ENCODE measurements at places on chromosomes 12 and 14.

- DNase-seq = no peak
Observed at GRCh38 chr12:109723311-109723881, 9.8 kb downstream of the FAM222A start.

DNA sequence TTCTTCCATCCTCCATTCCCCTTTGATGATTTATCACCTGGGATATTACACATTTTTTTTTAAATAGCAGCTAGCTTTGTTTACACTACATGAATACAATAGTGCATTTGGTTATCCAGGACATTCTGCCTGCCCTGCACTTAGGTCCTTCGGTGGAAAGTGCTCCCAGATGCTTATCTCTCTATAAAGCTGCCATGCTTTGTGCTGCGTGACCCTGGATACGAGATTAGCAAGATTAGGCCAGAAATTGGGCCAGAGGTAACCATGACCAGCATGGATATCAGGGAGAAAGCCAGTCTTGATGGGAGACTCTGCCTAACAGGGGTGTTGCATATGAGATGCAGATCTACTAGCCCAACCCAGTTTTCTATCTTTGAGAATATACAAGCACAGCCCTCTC, 12.1 kb upstream of the KRT83 start:
- no peak for DNase-seq

GRCh38 chr12:55935738-55936151, 4.8 kb downstream of the DGKA start:
- no peak for DNase-seq

DNA sequence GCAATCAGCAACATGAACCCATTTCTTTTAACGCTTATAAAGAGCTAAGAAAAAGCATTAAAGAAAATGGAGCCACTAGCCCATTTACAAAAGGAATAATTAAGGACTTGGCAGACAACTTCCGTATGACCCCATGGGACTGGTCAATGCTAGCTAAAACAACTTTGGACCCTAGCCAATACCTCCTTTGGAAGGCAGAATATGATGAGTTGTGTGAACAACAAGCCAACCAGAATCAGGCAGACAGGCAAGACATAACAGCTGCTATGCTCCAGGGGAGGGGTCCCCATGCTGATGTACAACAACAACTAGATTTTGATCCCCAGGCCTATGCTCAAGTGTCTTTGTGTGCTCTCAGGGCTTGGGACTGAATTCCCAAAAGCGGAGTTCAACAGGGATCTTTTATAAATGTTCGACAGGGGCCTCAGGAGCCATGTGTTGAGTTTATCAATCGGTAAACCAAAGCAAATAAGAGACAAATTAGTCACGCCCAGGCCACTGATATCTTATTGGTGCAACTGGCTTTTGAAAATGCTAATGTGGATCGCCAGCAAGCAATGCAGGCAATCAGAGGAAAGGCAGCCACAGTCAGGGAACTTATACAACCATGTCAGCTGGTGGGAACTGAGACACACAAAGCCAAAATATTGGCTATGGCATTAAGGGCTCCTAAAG, 254.4 kb upstream of the DIO2 start:
- DNase-seq = no peak

DNA sequence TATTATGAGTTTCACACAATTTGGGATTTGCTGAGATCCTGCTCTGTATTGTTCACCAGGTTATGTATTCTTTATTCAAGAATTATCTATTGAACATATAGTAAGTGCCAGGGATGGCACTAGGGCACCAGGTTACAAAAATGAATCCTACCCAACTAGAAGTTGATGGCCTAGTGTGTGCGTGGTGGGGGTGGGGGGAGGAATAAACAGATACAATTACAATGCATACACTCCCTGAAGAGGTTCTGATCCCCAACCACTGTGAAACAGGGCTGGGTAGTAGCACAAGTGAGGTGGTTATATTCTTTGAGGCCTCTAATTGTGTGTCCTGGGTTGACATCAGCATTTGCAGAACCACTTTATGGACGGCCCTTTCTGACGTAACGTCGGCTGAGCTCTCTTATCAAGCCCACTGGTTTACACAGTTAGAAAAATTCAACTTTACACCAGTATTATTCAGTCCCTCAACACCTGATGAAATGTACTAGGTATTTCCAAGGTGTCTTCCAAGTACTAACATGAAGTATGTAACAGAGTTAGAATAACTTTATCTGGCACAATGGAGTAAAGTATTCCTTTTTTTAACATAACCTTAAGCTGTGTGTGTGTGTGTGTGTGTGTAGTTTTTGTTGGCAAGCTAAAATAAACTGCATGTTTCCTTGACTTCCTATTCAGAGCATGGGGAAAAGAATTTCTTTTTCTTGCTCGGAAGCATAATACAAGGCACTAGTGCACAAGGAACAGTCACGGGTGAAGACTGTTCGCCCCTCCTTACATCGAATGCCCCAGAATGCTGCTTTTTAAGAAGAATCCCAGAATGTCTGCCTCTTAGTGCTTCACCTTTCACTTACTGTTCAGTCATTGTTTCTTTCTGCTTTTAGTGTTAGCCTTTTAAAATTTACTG, 8.1 kb upstream of the GLRX5 start:
- DNase-seq = no peak

DNA sequence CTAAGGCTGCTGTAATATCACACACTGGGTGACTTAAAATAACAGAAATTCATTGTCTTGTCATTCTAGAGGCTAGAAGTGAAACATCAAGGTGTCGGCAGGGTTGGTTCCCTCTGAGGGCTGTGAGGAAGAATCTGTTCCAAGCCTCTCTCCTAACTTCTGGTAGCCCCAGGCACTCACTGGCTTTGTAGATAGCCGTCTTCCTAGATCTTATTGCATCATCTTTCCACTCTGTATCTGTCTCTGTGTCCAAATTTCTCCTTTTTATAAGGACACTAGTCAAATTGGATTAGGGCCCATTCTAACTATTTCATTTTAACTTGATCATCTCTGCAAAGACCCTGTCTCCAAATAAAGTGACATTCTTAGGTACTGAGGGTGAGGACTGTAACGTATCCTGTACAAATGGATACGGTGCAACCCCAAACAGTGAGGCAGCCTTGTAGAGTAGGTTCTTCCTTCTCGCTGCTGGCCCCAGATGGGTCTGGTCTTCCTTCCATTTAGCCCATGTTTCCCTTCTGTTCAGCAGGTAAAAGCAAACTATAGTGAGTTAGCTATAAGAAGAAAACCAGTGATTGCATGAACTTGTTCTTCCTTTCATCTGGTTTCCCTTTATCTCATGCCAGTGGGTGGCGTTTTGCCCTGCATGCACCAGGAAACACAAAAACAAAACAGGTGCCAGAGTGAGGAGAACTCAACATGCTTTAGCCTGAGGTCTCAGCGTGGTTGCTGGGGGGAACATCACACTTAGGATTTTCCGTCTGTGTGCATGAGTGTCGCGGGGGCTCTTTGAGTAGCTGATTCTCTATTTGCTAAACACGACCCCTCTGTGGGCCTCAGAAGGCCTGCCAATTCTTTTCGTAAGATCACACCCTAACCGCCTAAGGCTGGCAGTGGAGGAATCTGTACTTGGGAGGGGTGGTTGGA, 19.5 kb downstream of the TTC9 start:
- DNase-seq = no peak

DNA sequence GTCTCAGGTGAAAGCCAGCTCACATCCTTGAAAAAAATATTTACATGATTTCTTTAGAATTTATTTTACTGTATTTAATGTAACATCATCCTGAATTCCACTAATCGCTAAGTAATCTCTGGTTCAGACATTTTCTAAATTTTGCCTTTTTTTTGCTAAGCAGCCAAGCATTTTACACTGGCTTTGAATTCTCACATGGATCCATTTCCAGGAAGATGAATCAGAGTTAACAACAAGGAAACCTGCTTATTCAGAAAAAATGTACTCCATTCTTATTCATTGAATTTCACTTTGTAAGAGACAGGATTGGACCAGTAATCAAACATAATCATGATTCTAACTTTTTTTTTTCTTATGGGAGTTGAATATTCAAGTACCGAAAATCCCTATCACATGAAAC, 1785.1 kb upstream of the FLRT2 start:
- DNase-seq = no peak

DNA sequence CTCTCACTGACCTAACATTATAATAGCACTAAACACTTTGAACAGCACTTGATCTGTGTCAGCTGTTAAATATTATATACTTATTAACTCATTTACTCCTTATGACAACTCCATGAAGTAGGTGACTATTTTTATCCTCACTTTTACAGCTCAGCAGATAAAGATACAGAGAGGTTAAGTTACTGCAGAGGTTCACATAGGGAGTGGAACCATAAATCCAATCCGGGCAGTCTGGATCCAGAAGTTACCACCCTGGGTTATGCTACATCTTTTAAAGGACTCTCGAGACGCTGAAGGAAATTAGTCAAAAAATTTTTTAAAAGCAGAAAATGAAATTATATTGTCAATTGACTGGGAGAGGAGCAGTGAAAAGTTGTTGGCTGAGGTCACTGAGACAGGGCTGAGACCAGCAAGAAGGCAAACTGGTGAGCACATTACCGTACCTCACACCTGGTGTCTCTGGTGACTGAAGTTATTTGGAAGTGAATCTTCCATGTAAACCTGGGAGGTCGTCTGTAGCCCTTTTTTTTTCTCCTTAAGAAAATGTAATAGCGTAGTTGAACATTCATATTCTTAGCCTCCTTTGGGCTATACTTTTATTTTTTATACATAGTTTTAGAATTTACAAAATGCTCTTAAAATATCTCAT, 1.2 kb upstream of the RIMKLB start:
- DNase-seq = no peak

DNA sequence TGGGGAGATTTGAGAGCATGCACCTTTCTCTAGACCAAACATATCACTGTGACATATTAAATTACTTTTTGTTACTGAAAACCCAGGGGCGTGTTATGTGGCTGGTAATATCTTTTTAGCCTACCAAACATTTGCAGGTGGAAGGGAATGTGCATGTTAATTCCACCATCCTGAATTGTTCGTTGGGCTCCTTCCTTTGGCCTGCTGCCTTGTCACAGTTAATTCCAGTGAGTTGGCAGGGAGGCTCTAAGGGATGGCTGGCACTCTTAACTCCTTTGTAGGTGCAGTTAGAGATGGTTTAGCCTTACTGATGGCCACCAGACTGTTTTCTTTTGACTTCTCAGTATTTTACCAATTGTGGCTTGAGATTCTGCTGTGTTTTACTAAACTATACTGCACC, 64.5 kb downstream of the DIP2B start:
- DNase-seq = no peak

GRCh38 chr14:49972131-49972671, 79.3 kb downstream of the ARF6 start:
- no peak for DNase-seq

DNA sequence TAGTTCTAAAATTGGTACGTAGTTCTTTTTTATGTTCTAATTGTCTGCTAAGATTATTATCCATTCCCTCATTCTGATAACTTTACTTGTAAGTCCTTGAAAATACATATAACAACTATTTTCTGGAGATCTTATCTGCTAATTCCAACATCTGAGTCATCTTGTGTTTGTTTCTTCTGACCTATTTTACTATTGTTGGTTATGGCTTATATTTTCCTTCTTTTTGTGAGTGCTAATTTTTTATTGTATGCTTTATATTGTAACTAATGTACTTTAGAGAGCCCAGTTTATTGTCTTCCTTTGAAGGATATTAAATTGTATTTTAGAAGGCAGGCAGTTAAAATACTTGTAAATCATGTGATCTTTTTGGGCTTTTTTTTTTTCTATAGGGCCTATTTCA, 149.3 kb upstream of the LRFN5 start:
- DNase-seq = no peak

- DNase-seq = no peak
Observed at GRCh38 chr14:95585953-95586620, 51.2 kb downstream of the GLRX5 start.

DNA sequence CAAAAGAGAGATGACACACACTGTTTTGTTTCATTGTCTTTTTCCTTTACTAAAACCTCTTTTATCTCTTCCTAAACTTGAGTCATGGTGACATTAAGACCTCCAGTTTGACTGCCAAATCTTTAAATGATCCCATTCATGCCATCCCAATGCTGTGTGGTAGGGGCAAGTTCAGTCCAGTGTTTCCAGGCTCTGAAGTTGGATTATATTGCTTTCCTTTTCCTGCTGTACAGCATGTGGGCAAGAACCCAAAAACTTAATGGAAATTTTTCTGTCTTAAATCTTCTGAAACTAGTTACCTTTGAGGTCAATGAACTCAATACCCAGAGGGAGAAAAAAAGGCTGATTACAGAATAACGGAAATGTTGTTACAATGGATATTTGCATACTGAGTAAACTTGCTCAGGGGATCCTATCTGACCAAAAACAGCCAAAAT, 187.1 kb upstream of the FAR2 start:
- DNase-seq = no peak

DNA sequence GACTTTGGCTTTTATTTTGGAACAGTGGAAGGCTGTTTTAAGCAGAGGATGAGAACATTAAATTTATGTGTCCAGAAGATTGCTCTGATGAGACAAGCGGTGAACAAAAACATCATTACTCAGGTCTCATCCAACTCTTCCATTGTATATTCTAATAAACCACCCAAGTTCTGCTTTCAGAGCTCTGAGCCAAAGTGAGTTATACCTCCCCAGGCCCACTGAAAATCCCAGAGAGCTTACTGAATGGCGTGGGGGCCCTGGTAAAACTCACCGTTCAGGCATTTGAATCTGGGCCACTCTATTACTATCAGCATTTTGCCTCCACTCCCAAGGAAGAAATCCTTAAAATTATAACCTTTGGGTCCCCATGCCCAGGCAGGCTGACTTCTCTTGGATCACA, 122.0 kb upstream of the HIF1A start:
- DNase-seq = no peak

- no peak for DNase-seq
Observed at GRCh38 chr14:75418850-75419768, 8.7 kb upstream of the JDP2 start.

GRCh38 chr12:4261655-4262054, 11.9 kb upstream of the CCND2 start:
- no peak for DNase-seq

- DNase-seq = no peak
Observed at GRCh38 chr14:55436519-55436918, 3.9 kb downstream of the TBPL2 start.

DNA sequence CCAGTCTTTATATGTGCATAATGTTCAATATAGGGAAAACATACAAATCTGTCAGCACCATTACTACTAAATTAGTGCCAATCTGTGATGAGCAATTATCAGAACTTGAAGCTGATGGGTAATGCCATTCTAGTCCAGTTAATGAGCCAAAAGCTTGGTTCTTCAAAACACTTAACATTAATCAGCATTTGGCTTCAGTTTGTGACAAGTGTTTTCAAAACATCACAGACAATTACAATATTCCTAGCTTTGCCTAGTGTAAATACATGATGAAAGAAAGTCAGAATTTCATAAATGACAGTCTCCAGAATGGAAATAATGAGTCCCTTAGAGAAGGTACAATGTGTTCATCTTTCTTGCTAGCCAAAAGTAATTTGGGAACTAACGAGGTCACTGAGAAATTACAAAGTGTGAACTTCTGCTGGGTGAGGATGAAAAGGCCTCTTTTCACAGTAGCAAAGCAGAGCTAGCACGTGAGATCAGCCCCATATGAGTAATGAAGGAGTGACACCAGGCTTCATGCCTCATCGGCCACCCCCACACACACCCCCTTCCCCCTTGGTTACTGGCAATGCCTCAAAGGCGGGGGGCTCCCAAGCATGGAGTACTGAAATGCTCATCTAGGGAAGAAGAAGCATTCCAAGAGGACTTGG, 180.6 kb upstream of the EEA1 start:
- no peak for DNase-seq
